ENCODE measurements at places on chromosomes 12 and 14.

- no peak for DNase-seq
- peaks cover 28% of the 10 kb centered on the region for H3K27me3 ChIP-seq
- no peak overlapping the region for H3K4me3 ChIP-seq
- peaks cover 17% of the 10 kb centered on the region for H3K4me1 ChIP-seq
- no peaks in the 10 kb centered on the region for H3K36me3 ChIP-seq
- no peak overlapping the region for H3K27ac ChIP-seq
These were observed 8.4 kb upstream of the GLIPR1 start for GRCh38 chr12:75471902-75472890.

DNA sequence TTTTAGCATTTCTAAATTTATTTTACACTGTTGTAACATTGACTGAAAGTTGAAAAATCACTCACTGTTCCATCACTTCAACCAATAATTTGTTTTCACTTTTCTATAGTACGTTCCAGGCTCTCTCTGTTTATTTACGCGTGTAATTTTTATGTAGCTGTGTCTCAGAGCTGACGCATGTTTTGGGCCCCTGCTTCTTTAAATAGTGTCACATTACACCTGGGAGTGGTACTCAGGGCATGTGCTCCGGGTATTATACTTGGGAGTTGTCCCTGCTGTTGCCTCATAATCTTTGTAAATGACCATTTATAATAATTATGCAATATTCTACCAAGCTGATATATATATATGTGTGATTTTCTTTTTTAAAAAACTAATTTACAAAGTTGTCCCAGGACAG is 132.8 kb upstream of the CPM start:
- peaks cover 63% of the 10 kb centered on the region for H3K4me1 ChIP-seq
- no peak overlapping the region for H3K4me3 ChIP-seq
- H3K36me3 ChIP-seq: no peaks in the 10 kb centered on the region
- H3K27me3 ChIP-seq: peaks cover under 1% of the 10 kb centered on the region
- DNase-seq: no peak
- H3K27ac ChIP-seq: no peak overlapping the region

- peaks cover 4% of the 10 kb centered on the region for H3K36me3 ChIP-seq
- no peaks in the 10 kb centered on the region for H3K4me1 ChIP-seq
- H3K4me3 ChIP-seq: no peak overlapping the region
- peaks cover 28% of the 10 kb centered on the region for H3K27me3 ChIP-seq
- H3K27ac ChIP-seq: no peak overlapping the region
These were observed 48.1 kb upstream of the PZP start for GRCh38 chr12:9256341-9256740.

- H3K27me3 ChIP-seq: peaks cover 5% of the 10 kb centered on the region
- H3K4me3 ChIP-seq: no peak overlapping the region
- H3K4me1 ChIP-seq: peaks cover 9% of the 10 kb centered on the region
- H3K27ac ChIP-seq: no peak overlapping the region
- DNase-seq: no peak
These were observed 230.9 kb upstream of the ARID2 start for GRCh38 chr12:45498645-45499044.

DNA sequence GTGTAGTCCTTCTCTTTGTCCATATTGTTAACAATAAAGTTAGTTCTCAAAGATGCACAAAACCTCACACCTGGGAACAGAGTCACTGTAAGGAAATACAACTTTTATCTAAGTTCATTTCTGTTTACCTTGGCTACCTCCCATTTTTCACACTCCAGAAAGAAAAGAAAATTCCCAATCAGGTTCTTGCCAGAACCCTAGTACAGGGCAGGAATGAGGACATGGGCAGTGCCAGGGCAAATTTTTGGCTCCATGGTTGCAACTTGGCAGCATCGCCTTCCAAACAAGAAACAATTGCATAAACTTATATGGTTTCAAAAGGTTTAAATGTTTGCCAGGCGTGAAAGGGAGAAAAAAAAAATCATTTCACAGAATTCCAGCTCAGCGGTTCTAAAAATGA is 296.3 kb upstream of the PRKD1 start:
- H3K27me3 ChIP-seq: no peaks in the 10 kb centered on the region
- H3K4me3 ChIP-seq: no peak overlapping the region
- H3K4me1 ChIP-seq: no peaks in the 10 kb centered on the region
- H3K27ac ChIP-seq: no peak overlapping the region
- DNase-seq: no peak

GRCh38 chr12:68114606-68115005 is 44.9 kb downstream of the IFNG start:
- H3K36me3 ChIP-seq: no peaks in the 10 kb centered on the region
- H3K4me3 ChIP-seq: no peak overlapping the region
- DNase-seq: no peak

DNA sequence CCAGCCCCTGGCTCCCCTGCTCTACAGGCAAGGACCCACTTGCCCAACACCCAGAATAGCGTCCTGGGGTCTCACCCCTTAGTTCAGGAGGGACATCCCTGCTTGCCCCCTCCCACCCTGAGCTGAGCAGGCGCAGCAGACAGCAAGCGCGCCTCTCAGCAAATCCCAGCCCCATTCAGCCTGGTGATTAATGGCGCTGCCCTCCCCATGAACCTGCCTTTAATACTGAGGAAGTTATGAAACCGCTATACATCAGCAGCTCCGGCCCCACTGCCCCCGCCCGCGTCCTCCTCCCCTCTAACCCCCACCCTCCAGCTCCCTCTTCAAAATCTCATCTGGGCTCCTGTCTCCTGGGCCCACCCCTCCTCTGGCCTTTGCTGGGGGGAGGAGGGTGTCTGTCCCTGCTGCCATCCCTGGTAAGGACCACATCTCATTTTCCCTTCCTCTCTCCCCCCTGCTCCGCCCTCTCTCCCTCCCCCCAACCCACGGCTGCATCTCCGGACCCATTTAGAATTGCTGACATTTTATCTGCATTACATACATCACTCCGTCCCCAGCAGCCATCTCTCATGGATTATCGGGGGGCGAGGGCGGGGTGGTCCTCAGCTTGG is 7.1 kb upstream of the SMUG1 start:
- no peak for DNase-seq
- H3K36me3 ChIP-seq: no peaks in the 10 kb centered on the region
- no peak overlapping the region for H3K4me3 ChIP-seq
- no peak overlapping the region for H3K27ac ChIP-seq

DNA sequence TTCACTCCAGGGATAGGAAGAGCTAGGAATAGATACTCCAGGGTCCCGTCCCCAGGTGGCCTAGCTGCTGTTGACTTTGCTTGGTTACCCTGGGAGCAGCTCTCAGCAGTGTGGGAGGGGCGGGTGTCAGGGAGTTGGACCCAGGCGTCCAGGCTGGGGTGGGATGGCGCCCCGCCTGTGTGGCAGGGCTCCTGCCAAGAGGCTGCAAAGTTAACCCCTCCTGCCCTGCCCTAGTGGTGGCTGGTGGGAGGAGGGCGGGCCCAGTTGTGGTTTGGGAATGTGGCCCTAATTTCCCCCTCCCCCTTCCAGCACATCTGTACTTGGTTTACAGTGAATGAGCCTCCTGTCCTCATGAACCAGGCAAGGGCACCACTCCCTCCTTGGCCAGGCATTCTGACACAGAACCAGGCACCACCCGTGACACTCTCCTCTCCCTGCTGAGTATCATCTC is 1.7 kb upstream of the RARG start:
- no peaks in the 10 kb centered on the region for H3K27me3 ChIP-seq
- H3K4me1 ChIP-seq: peaks cover 50% of the 10 kb centered on the region
- peak overlapping the region; percentile 91 for H3K4me3 ChIP-seq
- no peaks in the 10 kb centered on the region for H3K36me3 ChIP-seq
